Chondrocyte (in vitro differentiated cells): ENCODE measurements at places on chromosomes 12 and 14.

- DNase-seq: no peak
- H3K4me1 ChIP-seq: peaks cover 2% of the 10 kb centered on the region
- H3K27me3 ChIP-seq: no peaks in the 10 kb centered on the region
- no peaks in the 10 kb centered on the region for H3K36me3 ChIP-seq
- H3K4me3 ChIP-seq: no peak overlapping the region
Observed at GRCh38 chr14:32656601-32657000, 282.1 kb upstream of the NPAS3 start.

DNA sequence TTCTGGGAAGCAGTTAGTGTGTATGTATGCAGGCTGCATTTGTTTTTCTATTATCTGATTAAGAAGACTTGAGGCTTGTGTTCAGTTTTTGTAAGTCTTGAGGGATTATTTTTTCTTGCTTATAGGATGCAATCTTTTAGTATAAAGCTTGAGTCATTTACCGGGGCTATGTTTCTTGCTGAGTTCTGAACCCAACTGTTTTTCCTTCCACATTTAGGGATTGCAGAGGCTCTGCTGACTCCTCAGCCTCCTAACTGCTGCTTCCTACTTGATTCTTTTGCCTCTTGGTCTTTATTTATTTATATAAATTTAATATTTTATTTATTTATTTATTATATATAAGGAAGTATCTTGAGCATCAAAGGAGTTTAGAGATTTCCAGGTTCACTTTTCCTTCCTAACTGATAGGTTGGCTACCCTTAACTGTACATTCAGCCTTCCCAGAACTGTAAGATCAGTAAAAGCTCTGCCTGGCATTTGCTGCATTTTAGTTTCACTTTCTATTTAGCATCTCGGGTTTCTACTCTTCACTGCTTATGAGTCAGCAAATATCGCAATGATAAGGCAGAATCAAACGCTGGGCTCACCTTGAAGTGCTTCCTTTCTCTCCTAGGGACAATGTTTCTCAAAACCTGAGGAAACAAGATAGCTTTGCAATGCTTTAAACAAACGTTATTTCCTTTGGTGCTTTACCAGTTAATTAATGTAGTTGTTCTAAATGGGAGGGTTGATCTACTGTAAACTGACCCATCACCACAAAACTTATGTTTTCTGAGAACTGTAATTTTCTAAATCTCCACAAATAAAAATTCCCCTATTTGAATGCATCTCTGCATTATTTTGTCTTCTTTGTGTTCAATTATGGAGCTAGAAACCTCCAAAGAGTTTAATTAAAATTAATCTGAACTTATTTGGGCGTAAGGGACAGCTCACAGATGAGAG is 1183.7 kb upstream of the TMEM132C start:
- H3K4me3 ChIP-seq: peak overlapping the region; percentile 64
- H3K27ac ChIP-seq: peak overlapping the region; percentile 83
- peaks cover 7% of the 10 kb centered on the region for H3K27me3 ChIP-seq
- H3K36me3 ChIP-seq: no peaks in the 10 kb centered on the region
- H3K4me1 ChIP-seq: peaks cover 10% of the 10 kb centered on the region

- peaks cover 15% of the 10 kb centered on the region for H3K4me1 ChIP-seq
- no peak overlapping the region for H3K27ac ChIP-seq
- peaks cover 3% of the 10 kb centered on the region for H3K36me3 ChIP-seq
- no peaks in the 10 kb centered on the region for H3K27me3 ChIP-seq
Observed at GRCh38 chr12:12278899-12279298, 12.1 kb upstream of the LRP6 start.

- peaks cover 92% of the 10 kb centered on the region for H3K27me3 ChIP-seq
- peaks cover 42% of the 10 kb centered on the region for H3K4me1 ChIP-seq
- H3K27ac ChIP-seq: no peak within 1 kb of the TSS
- no peak for DNase-seq
- peaks cover 5% of the 10 kb centered on the region for H3K36me3 ChIP-seq
Observed at GRCh38 chr14:36661506-36662257, at the start of gene PAX9. PAX9 (plus strand) TSS chr14:36661860; CDS start chr14:36662090, 230 bp downstream.

GRCh38 chr12:70251226-70251625 is 8.0 kb downstream of the CNOT2 start:
- H3K27ac ChIP-seq: peak overlapping the region; percentile 73
- no peak overlapping the region for H3K4me3 ChIP-seq
- H3K36me3 ChIP-seq: peaks cover 1% of the 10 kb centered on the region
- DNase-seq: no peak
- no peaks in the 10 kb centered on the region for H3K27me3 ChIP-seq

GRCh38 chr12:89995870-89996269 is 287.2 kb upstream of the ATP2B1 start:
- H3K27me3 ChIP-seq: no peaks in the 10 kb centered on the region
- H3K36me3 ChIP-seq: no peaks in the 10 kb centered on the region
- peaks cover 35% of the 10 kb centered on the region for H3K4me1 ChIP-seq
- H3K27ac ChIP-seq: no peak overlapping the region

GRCh38 chr14:23829736-23830471 is 123.7 kb upstream of the DHRS4 start:
- no peaks in the 10 kb centered on the region for H3K27me3 ChIP-seq
- H3K4me3 ChIP-seq: no peak overlapping the region
- no peaks in the 10 kb centered on the region for H3K4me1 ChIP-seq

DNA sequence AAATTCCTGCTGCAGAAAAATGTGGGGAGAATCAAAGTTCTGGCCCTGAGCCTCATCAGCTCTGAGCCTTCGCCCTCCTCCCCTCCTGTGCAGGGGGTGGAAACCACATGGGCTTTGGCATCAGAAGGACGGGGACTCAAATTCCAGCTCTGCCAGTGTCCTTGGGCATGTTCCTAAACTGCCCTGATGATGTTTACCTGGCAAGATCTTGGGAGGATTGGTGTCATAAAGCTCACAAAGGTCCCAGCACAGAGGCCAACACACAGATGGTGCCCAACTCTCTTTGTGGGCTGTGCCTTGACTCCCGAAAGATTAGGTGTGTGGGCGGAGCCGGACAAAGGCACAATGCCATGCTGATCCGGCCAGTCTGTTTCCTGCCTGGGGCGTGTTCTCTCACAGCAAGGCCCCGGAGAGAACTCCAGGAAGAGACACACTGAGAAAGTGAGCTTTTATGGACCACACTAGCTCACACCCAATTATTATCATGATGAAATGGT is 20.5 kb upstream of the CLMN start:
- no peak overlapping the region for H3K27ac ChIP-seq
- H3K36me3 ChIP-seq: peaks cover 2% of the 10 kb centered on the region
- no peak overlapping the region for H3K4me3 ChIP-seq
- peaks cover 9% of the 10 kb centered on the region for H3K4me1 ChIP-seq
- peaks cover 7% of the 10 kb centered on the region for H3K27me3 ChIP-seq

GRCh38 chr12:62618930-62619329 is 152.3 kb downstream of the MON2 start:
- DNase-seq: no peak
- H3K36me3 ChIP-seq: peaks cover 7% of the 10 kb centered on the region
- H3K4me1 ChIP-seq: peaks cover 11% of the 10 kb centered on the region
- H3K27me3 ChIP-seq: no peaks in the 10 kb centered on the region
- no peak overlapping the region for H3K27ac ChIP-seq

GRCh38 chr14:96363751-96364336 is 518 bp downstream of the GSKIP start:
- peak overlapping the region; percentile 46 for H3K27ac ChIP-seq
- H3K4me1 ChIP-seq: peaks cover 41% of the 10 kb centered on the region
- H3K4me3 ChIP-seq: peak overlapping the region; percentile 77

- H3K36me3 ChIP-seq: peaks cover 30% of the 10 kb centered on the region
- peaks cover 58% of the 10 kb centered on the region for H3K4me1 ChIP-seq
- H3K27ac ChIP-seq: peak overlapping the region; percentile 78
- peak overlapping the region; percentile 72 for H3K4me3 ChIP-seq
Observed at GRCh38 chr12:6937481-6938352, 5.9 kb upstream of the RNU7-1 start.

DNA sequence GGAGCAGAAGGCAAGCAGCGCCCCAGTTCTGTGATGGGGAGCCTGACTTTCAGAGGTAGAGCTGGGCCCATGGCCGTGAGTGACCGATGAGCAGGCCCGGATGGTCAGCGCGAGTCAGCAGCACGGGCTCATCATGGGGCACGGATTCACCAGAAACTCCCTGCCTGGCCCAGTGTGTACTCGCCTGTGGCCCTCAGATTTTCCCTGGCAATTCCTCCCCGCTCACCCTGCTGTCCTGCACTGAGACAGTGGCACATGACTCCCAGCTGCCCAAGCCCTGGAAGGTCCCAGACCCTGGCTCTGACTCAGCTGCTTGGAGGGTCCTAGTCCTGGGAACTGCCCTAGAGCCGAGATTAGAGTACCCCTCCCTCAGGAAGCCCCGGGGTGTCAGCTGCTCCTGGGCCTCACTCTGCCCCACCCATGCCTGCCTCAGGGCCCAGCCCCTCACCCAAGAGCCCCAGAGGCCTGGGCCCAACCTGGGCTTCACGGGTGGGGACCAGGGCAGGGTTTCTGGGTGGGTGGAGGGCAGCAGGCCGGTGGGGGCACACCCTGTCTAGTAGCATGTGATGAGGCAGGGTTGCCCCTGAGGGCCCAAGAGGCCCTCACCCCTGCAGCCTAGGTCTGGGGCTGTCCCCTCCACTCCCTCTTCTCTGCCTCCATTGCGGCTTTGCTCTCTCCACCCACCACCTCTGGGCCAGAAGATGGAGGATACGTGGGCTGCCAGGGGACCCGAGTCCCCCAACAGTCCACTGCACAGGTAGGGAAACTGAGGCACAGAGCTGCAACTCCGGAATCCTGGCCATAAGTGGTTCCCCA is 8.4 kb downstream of the TRMT61A start:
- H3K36me3 ChIP-seq: no peaks in the 10 kb centered on the region
- H3K27me3 ChIP-seq: no peaks in the 10 kb centered on the region
- H3K4me1 ChIP-seq: peaks cover 33% of the 10 kb centered on the region
- no peak overlapping the region for H3K27ac ChIP-seq
- no peak overlapping the region for H3K4me3 ChIP-seq

DNA sequence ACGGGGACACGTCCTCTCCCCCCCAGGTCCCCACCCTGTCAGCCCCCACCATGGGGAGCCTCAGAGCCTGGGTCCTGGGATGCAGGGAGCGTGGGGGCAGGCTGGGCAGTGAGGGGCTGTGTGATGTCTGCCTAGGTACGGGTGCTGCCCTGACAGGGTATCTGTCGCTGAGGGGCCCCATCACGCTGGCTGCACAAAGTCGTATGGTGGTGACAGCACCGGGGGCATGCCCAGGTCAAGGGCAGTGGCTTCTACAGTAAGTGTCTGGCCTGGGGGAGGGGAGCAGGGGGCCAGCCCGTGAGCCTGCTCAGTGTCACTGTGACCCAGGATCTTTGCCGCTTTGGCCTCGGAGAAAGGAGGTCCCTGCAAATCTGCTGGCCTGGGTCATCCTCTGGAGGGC is 23.3 kb downstream of the PAPLN start:
- no peaks in the 10 kb centered on the region for H3K36me3 ChIP-seq
- no peak for DNase-seq
- H3K4me1 ChIP-seq: no peaks in the 10 kb centered on the region
- no peaks in the 10 kb centered on the region for H3K27me3 ChIP-seq
- H3K4me3 ChIP-seq: no peak overlapping the region
